Activated CD8-positive, alpha-beta memory T cell treated with anti-CD3 and anti-CD28 coated beads for 24 hours (primary cell): ENCODE measurements at places on chromosomes 16 and 17.

- no peak for DNase-seq
Observed at GRCh38 chr17:65268832-65269231, 131.7 kb downstream of the RGS9 start.

GRCh38 chr17:27565874-27566670, 64.9 kb upstream of the LGALS9 start:
- DNase-seq, result no peak

- no peak for DNase-seq
Observed at GRCh38 chr17:71440513-71440912, 680.3 kb upstream of the SOX9 start.

DNA sequence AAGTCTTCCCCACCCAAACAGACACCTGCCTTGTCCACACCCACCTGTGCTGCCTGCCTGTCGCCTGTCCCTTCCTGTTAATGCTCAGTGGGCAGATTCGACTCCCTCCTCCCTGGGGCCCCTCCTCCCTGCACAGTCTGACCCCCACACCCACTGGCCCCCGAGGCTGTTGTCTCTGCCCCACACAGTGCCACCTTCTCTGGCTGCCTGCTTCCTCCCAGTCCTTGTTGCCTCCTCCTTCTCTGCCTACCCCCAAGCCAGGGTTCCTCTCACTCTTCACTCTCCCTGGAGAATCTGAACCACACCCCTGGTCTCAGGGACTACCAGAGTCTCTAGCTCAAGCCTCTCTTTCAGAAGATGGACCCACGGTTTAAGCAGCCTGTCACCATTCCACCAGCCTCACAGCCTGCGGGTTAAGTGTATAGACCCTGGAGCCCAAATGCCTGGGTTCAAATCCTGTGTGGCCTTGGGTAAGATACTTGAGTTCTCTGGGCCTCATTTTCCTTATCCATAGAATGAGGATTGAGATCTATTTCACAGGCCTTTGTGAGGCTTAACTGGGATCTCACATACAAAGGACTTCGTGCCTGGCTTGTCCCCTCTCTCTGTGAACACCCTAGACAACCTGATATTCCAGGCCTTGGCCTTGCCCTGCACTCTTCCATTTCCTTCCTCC, 3.8 kb upstream of the ARHGAP23 start:
- no peak for DNase-seq

- DNase-seq, result peak; percentile 89
Observed at GRCh38 chr16:89505204-89506112, 2.7 kb upstream of the SPG7 start.

DNA sequence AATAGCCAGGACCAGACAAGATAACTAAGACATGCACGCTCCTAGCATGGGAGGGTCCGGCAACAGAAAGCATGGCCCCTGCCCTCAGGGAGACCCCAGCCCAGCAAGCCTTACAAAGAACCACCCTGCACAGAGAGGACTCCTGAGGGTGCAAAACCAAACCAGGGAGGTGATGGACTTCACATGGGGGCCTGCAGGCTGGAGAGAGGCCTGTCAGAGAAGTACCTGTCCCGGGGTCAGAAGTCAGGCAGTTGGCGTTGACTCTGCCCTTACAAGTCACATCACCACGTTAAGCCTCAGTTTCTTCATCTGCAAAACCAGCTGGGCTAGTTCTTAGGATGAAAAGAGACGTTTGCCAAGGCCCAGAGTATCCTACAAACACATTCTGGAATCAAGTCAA, 4.7 kb downstream of the OTOP2 start:
- DNase-seq, result no peak

DNA sequence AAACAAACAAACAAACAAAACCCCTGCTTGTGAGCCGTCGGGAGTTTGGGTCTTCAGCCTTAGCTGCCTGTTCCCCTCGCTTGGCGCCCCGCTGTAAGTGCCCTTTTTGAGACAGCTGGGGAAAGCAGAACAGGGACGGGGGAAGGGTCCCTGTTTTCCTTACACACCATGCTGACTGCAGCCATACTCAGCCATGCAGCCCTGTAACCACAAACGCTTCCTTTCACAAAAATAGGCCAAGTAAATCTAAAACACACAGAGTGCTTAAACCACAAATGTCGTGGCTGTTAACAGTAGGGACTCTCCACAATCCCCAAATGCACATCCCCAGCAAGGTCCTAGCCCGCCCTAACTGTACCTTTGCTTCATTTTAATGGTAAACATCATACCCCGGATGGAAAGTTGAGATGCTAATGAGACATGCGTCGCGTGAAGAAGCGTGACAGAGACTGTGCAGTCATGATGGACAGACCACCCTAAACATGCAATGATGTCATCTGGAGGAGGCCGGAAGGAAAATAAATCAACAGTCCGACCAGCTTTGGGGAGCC, 129.9 kb downstream of the MGAT5B start:
- DNase-seq, result peak; percentile 77

DNA sequence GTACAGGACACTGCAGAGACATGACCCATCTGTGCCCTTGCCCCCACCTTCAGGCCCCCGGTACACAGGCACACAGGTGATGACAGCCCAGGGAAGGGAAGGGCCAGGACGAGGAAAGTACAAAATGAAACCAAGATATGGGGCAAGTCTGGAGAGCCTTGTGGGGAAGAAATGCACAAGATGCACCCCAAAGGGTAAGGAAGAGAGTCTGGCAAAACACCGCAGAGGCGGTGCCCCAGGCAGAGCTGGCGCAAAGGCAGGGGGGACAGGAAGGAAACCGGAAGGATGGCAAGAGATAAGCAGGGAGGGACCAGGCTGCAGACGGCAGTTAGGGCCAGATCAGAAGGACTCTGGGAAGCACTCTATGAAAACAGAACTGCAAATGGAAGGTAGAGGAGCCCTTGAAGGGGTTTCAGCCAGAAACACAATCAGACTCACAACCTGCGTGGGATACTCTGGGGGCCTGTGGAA, 81.4 kb downstream of the SLC39A11 start:
- DNase-seq, result no peak

DNA sequence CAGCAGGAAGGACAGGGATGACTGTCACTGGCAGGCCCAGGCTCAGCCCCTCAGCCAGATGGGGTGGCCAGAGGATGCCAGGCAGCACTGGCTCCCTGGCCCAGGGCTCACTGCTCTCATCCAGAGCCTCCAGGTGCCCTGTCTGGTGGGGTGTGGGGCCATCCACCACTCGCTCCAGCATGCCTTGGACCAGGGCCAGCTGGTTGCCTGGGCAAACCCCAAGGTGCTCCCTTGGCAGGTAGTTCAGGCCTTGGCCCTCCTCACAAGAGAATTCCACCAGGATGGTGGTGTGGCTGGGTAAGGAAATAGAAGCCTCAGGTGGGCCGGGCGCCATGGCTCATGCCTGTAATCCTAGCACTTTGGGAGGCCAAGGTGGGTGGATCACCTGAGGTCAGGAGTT, 29.4 kb downstream of the LGALS9 start:
- DNase-seq, result no peak

DNA sequence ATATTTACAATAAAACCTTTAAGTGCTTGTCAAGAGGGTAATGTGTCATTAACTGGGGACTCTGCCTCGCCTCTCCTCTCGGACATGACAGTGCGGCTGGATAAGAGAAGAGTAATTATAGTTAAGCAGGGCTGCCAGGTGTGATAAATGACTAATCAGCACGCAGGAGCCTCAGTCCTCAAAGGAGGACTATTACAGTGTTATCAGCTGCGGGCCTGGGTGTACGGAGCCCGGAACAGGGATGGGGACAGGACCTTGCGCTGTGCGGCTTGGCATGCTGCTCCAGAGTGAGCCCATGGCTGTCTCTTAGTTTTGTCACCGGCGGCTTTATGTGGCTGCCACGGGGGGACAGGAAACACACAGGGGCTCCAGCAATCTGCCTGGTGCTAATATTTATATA, 607.2 kb downstream of the MAF start:
- no peak for DNase-seq
